RPMI8226 (cell line): ENCODE measurements at places on chromosomes 2 and 18.

GRCh38 chr2:150127995-150128394, 359.5 kb downstream of the RND3 start:
- DNase-seq = no peak

GRCh38 chr2:866009-866680, 84.5 kb upstream of the SNTG2 start:
- no peak for DNase-seq

GRCh38 chr2:149872041-149872440, 284.5 kb upstream of the MMADHC start:
- DNase-seq = no peak

DNA sequence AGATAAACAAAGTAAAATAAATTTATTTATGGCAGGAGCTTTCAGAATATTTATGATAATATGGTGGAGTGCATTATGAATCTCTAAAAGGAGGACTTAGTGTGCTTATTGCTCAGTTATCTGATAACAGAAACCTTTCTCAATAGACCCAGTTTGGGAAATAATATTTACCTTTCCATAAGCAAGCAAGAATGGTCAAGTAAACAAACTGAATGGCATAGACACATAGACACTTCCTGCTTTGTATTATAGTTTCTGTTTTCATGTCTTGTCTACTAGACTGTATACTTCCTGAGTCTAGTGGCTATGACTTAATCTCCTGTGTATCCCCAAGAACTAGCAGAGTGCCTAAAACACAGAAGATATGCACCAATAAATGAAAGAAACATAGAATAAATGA, 87.8 kb downstream of the UPP2 start:
- DNase-seq = no peak

DNA sequence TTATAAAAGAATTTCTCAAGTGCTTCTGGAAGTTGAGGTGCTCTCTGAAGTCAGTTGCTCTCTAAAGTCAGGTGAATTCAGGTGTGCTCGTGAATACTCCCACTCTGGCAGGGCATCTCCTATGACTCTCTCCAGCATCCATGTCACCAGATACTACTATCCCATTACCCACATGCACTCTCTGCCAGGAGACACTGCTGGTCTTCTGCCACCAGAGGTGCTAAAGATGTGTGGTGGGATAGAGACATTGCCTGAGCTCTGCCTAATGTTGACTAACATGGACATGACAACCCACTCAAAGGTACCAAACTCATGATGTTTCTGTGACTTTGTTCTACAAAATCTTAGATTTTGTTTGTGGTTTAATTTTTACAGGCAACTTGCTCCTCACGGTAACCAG, 106.4 kb upstream of the HNRNPA3 start:
- peak; percentile 5 for DNase-seq

DNA sequence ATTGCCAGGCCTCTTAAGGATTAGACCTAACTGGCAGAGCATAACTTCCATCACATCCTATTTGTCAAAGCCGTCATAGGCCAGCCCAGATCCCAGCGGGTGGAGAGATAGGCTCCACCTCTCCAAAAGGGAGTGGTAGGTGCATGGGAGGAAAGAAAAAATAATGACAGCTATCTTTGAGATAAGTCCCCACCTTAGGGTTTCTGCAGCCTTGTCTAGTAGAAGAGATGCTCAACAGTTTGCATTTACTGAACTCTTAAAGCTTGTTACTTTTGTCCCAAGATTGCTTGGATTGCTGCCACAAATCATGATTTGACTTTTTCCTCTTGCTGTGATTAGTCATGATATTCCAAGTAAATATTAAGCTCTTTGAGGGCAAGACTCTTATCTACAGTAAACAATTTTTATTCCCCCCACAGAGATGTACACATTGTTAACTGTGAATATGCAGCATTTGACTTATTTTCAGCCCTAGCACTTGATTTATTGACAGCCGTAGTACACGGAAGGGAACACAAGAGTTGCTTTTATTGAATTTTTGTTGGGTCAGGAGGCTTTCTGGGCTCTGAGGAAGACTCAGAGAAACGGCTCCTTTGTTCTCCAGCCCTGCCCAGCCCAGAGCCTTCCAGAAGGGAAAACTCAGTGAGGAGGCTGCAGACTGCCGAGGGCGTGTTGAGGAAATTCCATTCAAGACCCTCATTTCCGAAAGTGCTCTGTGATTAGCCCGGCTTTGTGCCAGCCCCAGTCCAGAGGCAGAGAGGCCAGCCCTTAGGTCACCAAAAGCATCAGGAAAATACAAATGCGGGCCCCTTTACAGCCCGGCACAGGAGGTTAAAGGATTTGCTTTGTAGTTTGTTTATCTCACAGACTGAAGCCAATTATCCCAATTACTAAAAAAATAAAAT, 75.5 kb upstream of the ZNF532 start:
- no peak for DNase-seq

GRCh38 chr2:61379521-61379920, 91.4 kb downstream of the USP34 start:
- no peak for DNase-seq

GRCh38 chr2:16716944-16717343, 51.3 kb upstream of the CYRIA start:
- DNase-seq = no peak

DNA sequence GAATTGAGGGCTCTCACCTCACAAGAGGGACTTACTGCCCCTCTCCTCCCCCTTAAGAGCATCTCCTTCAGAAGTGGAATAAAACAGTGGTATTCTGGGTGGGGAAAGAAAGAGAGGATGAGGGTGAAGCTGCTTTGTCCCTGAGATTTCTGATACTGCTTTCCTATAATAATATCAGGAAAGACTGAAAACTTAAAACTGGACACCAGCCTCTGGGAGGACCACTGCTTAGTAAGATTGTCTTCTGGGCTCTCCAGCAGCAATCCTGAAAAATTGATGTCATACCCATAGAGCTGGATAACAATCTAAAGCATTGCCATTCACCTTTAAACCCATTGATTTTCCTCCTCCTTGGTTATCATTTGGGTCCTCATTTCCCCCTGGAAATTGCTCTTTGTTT, 4.7 kb upstream of the HOXD4 start:
- DNase-seq = no peak

GRCh38 chr18:75036917-75037688, 171.8 kb downstream of the PTGR3 start:
- no peak for DNase-seq

DNA sequence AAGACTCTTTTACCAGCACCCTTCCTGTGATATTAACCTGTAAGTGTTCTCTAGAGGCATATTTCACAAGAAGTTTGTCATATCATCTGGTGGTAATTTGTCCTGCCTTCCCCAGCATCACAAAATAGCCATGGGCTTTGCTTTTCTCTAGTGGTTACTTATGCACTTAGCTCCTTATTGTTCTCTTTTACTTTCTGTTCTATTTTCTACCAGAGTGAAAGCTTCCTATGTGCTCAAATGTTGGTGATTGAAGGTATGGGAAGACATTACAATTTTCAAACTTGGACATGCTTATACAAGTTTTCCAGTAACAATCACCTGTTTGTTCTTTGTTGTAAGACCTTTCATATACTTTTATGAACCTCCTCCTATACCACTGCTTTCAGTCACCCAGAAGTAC, 87.0 kb upstream of the KCNH7 start:
- DNase-seq = no peak

DNA sequence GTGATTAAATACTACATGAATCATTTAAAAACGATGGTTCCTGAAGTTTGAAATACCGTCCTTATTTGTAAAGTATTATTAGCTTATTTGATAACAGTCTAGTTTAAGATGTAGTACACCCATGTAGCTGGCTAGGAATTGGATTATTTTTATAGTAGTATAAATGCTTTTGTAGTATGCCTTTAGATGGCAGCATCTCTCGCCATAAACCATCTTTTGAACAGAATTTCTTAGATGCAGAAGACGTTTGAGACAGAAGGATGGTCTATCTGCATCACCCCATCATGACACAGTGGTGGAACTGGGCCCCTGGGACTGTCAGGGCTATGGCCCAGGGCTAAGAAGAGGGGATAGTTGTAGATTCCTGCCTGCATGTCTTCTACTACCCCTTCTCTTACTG, 152.7 kb downstream of the WDSUB1 start:
- no peak for DNase-seq

DNA sequence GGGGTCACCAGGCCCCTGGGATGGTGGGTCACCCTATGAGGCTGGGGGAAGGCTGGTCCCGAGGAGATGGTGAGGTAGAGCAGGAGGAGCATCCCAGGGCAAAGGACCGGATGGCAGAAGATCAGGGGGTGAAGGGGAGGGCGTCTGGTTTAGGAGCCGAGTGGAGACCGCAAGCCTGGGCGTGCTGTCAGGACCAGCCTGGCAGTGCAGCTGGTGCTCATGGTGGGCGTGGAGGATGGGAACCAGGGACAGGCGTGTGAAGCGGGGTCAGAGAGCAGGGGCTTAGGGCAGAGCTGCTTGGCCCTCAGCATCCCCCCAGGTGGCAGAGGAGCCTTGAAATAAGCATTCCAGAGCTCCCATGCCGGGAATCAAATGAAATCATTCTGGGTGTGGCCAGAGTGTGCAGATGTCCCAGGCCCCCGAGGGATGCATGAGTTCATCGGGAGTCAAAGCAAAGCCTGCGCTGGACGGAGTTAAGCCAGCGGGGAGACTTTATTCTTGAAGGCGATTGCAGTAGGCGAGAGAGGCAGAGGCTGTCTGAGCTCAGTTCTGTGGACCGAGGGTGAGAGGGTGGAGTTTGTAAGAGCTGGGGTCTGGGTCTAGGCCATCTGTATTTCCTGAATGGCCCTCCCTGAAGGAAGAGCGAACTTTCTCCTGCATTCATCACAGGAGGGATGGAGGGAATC, 33.1 kb upstream of the MBP start:
- DNase-seq = no peak

DNA sequence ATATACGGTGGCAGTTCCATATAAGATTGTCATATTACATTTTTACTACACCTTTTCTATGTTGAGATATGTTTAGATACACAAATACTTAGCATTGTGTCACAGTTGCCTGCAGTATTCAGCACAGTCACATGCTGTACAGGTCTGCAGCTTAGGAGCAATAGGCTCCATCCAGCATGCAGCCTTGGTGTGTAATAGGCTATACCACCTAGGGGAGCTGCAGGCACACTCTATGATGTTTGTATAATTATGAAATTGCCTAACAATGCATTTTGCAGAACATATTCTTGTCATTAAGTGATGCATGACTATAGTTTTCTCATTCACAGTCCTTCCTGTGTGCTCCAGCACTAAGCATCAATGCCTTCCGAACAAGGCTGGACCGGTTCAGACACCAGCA, 133.4 kb downstream of the NDUFA10 start:
- DNase-seq = no peak

GRCh38 chr2:10720947-10721395, 459 bp upstream of the ATP6V1C2 start:
- peak; percentile 76 for DNase-seq

GRCh38 chr2:230319211-230319862, 7.7 kb upstream of the SP140L start:
- DNase-seq = peak; percentile 10

GRCh38 chr2:46179037-46179621, 118.1 kb upstream of the EPAS1 start:
- DNase-seq = no peak

DNA sequence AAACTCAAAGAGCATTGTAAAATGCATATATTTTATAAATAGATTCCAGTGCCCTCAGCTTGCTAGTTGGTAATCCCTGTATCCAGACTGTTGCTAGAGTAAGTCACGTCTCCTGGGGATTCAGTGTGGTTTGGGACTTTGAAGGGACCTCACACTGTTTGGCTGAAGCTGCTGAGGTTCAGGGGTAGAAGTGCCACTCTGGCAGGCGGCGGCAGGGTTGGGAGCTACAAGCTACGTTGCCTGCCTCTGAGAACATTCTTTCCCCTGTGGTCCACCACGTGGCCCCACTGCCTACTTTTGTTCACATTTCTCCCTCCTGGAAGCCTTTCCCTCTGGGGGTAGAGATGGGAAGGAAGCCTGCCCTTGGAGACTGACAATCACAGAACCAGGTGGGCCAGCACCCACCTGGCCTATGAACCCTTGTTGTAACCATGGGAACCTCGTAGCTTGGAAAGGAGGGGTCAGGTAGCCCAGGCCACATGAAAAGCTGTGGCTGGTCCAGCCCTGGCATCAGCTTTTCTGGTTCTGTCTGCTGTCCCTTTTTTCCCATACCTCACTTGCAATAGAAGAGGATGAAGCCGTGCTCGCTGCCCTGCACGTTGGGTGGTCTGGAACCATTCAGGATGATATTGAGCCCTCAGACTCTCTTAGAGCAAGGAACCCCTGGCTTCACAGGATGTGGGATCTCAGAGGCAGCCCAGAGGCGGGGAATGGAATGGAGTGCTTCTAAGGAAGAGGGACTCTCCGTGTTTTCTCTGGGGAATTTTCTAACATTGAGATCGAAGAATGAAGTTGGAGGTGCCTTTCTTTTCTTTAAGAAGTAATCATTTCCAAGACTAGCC, 2.9 kb downstream of the RNF144A start:
- no peak for DNase-seq

DNA sequence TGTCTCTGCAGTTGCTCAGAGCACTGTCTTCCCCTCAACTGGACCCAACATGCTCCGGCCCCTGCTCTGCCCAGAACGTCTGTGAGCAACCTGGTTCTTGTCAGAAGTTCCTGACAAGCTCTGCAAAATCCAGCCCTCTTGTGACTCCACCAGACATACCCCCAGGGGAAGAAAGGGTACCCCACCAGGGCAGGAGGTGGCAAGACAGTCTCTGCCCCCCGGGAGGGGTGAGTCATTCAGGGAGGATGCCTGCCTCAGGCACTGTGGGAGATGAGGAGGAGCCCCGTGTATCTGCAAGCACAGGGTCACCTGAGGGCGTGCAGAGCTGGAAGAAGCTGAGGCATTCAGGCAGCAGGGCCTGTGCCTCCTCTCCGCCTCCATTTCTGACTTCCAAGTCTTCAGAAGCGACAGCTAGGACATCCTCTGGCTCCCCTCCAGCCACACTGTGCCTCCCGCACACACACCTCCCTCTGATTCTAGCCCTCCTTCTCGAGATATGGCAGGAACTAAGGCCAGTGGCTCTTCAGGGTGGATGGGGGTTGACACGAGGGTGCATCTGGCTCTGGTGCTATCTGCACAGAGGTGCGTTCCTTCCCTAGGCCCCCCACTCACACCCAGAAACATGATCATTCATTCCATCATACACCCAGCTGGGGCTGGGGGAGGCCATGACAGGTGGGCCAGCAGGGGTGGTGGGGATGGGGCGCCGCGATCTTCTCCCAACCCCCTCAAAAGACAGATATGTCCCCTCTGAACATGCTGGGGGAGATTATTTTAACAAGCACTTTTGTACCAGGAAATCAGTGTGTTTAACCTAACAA, 222.2 kb downstream of the CYP26B1 start:
- DNase-seq = no peak
